ENCODE measurements at places on chromosomes 1 and 21. TPM values are rescaled to one million over a fixed set of nuclear protein-coding genes. Genes with fewer than 3 reads are reported as not detected.

NBPF10 gene
- total RNA-seq, result 0.70 TPM

USH2A gene
- total RNA-seq, result not detected

OPTC gene
- not detected for total RNA-seq

ELOVL1 gene
- 140 TPM for total RNA-seq

CFAP141 gene
- not detected for total RNA-seq

LDLRAD2 gene
- not detected for total RNA-seq

UQCRHL gene
- 2.0 TPM for total RNA-seq

BTBD8 gene
- total RNA-seq, result 2.1 TPM

L1TD1 gene
- 3.4 TPM for total RNA-seq

SLC35E2B gene
- total RNA-seq, result 8.0 TPM

MYCBP gene
- 32.8 TPM for total RNA-seq

GBP5 gene
- 0.11 TPM for total RNA-seq

TOR1AIP2 gene
- total RNA-seq, result 42.2 TPM

PRKAA2 gene
- 0.53 TPM for total RNA-seq

ICOSLG gene
- total RNA-seq, result 0.57 TPM

PKLR gene
- total RNA-seq, result 1.9 TPM

GCLM gene
- 29.0 TPM for total RNA-seq

ESPN gene
- 4.3 TPM for total RNA-seq

GBP7 gene
- total RNA-seq, result not detected

Measured in hair follicular keratinocyte (primary cell).